ENCODE measurements at places on chromosomes 16 and 17.

- no peak for DNase-seq
Measured at GRCh38 chr16:67179421-67180080, 4.2 kb downstream of the MATCAP1 start.

DNA sequence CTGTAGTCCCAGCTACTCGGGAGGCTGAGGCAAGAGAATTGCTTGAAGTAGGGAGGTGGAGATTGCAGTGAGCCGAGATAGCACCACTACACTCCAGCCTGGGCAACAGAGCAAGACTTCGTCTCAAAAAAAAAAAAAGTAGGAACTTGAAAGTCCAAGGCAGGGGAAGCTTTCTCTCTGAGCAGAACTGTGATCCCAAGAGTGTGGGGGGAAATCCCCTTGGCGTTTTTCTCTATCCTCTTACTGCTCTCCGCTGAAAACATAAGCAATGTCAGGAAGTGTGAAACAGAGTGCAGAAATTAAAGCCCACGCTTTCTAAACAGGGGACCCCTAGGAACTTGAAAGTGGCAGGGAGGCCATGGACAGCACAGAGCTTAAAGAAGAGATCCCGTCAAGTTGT is 9.8 kb upstream of the CMTM3 start:
- DNase-seq, result no peak

DNA sequence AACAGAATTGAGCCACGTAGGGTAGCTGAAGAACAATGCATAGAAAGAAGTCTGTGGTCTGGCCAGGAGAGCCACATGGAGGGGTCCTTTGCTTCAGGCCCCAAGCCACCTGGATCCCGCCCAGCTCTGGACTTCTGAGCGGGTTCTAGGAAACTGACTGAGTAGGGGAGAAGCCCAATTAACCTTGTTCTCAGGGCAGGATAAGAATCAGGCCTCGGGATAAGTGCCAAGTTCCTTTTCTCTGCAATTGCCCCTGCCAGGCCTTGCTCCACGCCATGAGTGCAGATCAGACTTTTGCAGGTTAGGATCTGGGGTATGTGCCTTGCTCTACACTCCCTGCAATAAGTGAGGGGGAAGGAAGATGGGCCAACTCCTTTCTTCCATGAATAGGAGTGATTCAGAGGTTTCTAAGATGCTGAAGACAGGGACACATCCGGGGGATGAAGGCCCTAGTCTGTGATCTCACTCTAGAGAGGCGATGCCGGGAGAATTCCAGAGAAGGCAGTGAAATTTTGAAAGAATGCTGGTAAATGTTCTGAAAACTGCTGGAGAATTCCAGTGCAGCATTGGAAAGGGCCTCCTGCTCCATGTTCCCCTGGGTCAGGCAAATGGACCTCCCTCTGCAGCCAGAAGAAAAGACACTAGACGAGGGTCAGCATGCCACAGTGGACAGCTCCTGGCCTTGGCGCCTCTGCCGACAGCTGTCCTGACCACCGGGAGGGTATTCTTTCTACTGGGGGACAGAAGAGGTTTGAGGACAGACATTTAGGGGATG is 5.8 kb downstream of the NEUROD2 start:
- DNase-seq, result no peak

- peak; percentile 85 for DNase-seq
Measured at GRCh38 chr17:63571632-63572310, 21.5 kb downstream of the DCAF7 start.

DNA sequence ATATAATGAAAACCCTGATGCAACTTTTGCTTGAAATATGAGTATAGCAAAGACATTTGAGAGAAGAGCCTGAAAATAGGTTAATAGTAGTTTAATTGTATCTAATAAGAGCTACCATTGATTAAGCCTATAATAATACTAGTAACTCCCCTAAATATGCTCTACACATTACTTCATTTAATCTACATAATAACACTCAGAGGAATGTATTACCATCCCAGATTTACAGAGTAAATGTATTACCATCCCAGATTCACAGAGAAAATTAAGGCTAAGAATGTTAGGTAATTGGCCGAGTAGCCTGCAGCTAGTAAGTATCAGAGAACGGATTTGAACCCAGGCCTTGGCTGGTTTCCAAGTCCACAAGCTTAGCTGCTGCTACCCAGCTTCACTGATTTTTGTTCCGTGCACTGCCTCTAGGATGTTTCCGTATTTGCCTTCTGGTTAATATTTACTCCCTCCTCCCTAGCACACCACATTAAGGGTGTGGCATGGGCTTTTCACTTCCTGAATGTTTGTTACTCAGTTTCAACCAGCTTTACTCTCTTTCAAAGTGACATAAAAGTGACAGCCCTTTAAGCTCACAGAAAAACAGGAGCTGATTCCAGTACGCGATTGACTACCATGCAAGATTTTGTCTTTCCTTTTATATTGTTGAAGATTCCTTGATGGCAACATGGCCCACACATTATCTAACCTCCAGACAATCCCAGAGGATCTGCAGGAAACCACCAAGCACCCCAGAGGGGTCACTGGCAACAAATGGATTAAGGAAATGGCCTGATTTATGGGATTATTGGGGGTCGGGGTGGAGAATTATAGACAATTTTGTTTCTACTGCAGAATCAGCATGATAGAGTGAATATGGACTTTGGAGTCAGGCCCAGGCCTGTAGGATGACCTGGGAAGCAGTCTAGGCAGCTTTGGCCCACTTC is 26.7 kb upstream of the TOX3 start:
- no peak for DNase-seq

- DNase-seq, result no peak
Measured at GRCh38 chr16:10972819-10973464, 28.6 kb downstream of the CLEC16A start.

DNA sequence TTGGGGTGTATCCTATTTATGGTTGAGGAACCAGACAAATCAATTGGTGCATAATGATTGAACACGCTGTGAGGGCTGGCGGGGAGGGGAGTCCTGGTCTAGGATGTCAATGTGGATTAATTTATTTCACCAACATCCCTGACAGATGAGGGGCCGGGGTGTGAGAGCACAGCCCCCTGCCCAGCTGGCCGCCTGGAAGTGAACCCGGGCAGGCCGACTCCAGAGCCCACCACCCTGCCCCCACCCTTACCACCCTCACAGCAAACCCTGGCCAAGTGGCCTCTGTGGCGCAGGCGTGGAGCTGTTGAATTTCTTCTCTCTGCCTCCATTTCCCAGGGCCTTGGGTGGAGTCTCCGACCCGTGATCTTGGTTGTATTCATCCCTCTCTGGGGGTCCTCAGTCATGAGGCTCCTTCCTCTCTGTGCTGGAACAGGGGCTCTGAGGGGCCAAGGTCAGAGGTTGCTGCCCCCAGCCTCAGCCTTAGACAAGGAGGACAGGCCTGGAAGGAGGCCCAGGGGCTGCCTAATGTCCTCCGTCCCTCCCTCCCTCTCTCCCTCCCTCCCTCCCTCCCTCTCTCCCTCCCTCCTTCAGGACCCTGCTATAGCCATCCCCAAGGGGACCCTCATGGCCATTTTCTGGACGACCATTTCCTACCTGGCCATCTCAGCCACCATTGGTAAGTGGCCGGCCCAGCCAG is 12.6 kb downstream of the SLC12A3 start:
- no peak for DNase-seq

GRCh38 chr16:57663436-57663835 is 4.7 kb upstream of the ADGRG3 start:
- no peak for DNase-seq

- no peak for DNase-seq
Measured at GRCh38 chr17:61880589-61881102, 17.3 kb upstream of the BRIP1 start.
